ENCODE measurements at places on chromosomes 12 and 14.

GRCh38 chr14:95291859-95292542 is 27.7 kb downstream of the CLMN start:
- DNase-seq = peak; percentile 60

- DNase-seq = no peak
These were observed 29.4 kb upstream of the GALNT8 start for GRCh38 chr12:4690760-4691159.

DNA sequence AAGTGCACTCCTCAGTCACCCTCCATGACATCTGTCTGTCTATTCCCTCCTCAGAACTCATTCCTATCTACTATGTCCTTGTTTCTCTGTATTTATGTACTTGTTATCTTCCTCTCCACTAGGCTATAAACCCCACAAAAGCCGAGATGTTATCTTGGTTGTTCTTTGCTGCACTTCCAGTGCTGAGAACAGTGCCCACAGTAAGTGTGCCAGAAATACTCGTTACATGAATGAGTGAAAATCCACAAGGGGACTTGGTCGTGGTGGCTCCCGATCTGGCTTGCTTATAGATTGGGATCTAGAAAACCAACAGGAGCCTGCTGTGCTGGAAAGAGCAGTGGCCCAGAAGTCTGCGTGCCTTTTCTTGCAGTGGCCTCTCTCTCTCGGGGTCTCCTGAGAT is 111.9 kb upstream of the PRMT8 start:
- DNase-seq = no peak

- no peak for DNase-seq
These were observed 2.0 kb downstream of the SLC7A8 start for GRCh38 chr14:23181453-23181852.

All from dorsolateral prefrontal cortex (tissue), 122 donors.